Stimulated activated CD4-positive, alpha-beta T cell treated with anti-CD3 and anti-CD28 coated beads, Interleukin-4, amount 100 ng/mL, for 24 hours (primary cell): ENCODE measurements at places on chromosomes 6 and 20.

GRCh38 chr6:165864218-165864617 is 201.2 kb upstream of the PDE10A start:
- no peak for DNase-seq

- no peak for DNase-seq
Observed at GRCh38 chr6:67870321-67870720, 764.8 kb upstream of the ADGRB3 start.

DNA sequence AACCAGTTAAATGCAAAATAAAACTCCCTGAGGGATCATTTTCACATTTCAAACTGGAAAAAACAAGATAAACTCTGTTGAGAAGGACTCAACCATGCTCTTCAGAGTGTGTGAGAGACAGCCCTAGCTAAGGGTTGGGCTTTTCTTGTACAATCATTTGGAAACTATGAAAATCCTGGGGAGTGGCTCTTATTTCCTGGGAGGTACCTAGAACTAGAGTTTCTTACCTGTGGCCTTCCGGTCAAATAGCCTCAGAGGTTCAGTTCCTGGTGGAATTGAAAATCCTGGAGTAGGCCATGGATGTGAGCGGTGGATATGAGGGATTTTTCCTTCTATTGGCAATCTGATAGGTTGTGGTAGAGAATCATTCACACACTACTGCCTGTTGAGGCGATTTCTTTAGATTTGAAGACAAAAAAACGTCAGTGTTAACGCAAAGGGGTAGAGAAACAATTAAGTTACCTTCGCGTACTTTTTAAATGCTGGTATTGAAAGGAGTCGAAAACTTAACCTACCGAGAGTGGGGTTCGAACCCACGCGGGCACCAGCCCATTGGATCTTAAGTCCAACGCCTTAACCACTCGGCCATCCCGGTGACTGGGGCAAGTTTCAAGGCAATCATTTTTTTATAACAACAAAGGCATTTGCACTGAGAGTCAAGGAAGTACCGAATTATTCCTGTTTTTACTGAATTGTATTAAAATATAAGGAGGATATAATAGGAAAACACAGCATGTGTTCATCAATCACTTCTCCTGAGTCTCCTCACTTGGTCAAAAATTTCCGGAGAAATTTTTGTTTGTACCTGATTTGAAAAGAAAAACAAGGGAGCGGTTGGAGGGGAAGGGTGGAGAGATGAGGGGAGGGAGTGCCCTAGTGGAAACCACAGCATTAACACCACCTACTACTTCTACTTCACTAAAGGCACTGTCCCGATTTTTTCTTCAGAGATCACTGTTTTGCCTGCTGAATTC is 191.3 kb downstream of the OR2B2 start:
- DNase-seq = peak; percentile 15

DNA sequence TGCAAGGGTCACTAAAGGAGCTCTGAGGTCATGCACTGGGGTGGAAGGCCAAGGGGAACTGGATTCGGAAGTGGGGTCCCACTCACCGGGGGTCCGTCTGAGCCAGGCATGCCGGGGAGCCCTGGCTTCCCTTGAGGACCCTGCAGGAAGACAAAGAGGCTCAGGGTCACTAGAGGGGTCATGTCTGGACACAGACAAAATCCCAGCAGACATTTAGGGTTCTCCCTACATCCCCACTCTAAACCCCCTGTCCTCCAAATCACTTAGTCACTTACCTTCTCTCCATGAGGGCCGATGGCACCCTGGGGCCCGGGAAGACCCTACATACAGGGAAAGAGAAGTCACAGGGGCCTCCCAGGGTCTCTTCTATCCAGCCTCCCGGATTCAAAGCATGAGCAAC is 15.4 kb downstream of the COL11A2 start:
- DNase-seq = no peak

DNA sequence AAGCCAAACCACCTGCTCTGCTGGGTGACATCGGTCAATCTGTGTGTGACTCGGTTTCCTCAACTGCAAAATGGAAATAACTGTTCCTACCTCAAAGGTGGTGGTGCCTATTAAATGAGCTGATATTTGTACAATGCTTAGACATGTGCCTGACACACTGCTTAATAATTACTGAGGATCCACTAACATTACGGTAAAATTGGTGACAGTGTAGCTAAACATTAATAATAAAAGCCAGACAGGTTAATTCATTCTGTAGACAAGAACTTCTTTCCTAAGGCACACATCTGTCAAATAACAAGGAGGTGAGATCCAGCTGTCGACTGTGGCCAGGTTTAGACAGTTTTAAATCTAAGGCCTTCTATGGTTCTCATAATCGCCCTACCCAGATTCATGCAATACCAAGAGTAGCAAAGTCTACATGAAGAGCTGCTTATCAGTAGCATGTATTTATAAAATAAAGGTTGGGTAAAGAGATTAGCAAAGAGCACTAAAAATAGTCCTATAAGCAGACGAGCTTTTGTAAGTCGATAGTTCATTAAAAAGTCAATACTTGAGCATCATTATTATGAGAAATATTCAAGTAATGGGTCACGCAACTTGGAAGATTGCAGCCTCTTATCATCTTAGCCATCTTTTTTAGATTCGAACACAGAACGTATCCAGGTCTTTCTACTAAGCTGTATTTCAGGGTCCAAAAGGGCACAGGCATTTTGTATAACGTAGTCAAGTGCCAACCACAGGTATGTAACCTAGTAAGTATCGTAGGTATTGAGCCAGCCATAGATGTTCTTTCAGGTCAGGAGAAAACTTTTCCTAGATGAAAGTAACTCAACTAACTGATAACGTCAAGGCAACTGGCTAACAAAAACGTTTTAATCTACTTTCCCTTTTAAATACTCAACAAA is 3.2 kb downstream of the CNKSR3 start:
- no peak for DNase-seq

DNA sequence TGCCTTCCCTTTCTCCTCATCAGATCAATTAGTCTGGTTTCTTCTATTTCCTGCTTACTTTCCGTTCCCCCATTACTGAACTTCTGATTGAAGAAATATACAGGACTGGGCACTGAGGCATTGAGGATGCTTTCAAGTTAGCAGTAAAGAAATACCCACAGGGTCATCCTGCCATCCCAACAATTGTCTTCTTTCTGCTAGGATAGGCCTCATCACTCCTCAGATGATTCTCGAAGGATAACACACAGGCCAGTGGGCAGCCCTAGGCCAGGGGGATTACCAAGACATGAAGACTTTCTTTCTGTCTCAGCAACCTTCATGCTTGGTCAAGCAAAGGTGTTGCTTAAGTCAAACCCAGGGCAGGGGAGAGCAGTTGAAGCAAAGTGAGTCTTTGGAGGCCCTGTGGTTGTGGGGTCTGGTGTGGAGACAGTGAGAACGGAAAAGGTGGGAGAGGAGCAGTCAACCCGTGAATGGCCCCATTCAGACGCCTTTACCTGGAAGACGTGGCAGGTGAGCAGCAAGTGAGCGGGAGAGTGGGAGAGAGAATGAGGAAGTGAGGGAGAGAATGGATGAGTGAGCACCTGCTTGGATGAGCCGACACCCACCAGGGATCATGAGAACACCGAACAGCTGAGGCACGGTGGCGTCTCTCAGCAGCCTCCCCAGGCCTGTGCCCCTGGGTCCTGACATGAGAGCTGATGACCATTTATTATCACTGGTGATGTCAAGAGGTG is 462.9 kb downstream of the PREX1 start:
- no peak for DNase-seq

- DNase-seq = no peak
Observed at GRCh38 chr6:144179237-144179636, 28.9 kb downstream of the STX11 start.

- DNase-seq = no peak
Observed at GRCh38 chr20:11754451-11754850, 163.2 kb upstream of the BTBD3 start.

- peak; percentile 1 for DNase-seq
Observed at GRCh38 chr6:168127384-168127868, 48.4 kb upstream of the FRMD1 start.

- DNase-seq = no peak
Observed at GRCh38 chr20:59191756-59192532, 28.3 kb downstream of the ZNF831 start.

- no peak for DNase-seq
Observed at GRCh38 chr6:53130569-53131290, 17.9 kb downstream of the GCM1 start.

GRCh38 chr6:13462458-13463327 is 24.7 kb downstream of the GFOD1 start:
- no peak for DNase-seq

- no peak for DNase-seq
Observed at GRCh38 chr20:16293590-16293989, 279.7 kb downstream of the KIF16B start.

GRCh38 chr6:135630789-135631376 is 133.3 kb upstream of the AHI1 start:
- DNase-seq = no peak

DNA sequence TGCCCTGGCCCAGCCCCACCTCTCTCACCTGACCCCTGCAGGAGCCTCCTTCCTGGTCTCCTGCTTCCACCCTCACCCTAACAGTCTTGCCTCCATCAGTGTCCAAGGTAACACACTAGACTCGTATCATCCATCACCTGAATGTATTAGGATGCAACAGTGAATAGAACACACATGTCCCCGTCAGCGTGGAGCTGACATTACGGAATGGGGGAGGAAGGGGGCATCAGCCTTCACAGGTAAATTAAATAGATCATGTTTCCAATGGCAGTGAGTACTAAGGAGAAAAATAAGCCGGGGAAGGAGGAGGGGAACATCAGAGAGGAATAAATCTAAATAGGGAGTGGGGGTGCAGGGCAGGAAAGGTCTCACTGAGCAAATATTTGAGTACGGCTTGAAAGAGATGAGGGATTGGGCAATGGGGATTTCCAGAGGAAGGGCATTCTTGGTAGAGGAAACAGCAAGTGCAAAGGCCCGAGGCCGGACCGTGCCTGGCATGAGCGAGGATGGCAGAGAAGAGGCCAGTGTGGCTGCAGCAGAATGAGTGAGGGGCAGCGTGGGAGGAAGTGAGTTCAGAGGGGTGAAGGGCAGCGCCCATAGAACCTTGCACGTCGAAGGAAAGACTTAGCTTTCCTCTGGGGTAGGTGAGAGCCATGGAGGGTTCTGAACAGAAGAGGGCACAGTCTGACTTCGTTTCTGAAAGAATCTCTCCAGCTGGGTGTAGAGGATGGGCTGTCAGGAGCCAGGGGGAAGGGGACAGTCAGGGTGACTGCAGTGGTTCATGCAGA is 110.1 kb upstream of the PTPN1 start:
- DNase-seq = no peak

DNA sequence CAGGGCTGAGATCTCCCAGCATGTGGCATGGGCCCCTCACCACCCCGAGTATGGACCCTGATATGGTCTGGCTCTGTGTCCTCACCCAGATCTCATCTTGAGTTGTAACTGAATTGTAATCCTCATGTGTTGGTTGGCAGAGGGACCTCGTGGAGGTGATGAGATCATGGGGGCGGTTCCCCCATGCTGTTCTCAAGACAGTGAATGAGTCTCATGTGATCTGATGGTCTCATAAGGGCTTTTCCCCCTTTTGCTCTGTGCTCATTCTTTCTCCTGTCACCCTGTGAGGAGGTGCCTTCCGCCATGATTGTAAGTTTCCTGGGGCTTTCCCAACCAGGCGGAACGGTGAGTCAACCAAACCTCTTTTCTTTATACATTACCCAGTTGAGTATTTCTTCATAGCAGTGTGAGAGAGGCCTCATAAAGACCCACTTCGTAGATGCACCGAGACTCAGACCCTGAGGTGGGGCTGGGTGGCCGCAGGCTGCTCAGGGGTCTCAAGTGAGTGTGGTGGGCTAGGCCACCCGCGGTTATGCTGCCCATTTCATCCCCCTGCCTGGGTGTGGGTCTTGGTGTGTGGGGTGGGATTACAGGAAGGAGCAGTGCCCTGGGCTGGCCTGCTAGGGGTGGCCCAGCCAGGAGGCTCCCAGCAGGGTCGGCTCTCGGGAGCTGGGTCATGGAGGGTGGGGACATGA is 26.2 kb upstream of the GATA5 start:
- DNase-seq = peak; percentile 84

GRCh38 chr6:130259140-130259539 is 36.4 kb upstream of the SAMD3 start:
- DNase-seq = no peak

- DNase-seq = peak; percentile 50
Observed at GRCh38 chr20:1185790-1186334, 1.1 kb upstream of the TMEM74B start.

DNA sequence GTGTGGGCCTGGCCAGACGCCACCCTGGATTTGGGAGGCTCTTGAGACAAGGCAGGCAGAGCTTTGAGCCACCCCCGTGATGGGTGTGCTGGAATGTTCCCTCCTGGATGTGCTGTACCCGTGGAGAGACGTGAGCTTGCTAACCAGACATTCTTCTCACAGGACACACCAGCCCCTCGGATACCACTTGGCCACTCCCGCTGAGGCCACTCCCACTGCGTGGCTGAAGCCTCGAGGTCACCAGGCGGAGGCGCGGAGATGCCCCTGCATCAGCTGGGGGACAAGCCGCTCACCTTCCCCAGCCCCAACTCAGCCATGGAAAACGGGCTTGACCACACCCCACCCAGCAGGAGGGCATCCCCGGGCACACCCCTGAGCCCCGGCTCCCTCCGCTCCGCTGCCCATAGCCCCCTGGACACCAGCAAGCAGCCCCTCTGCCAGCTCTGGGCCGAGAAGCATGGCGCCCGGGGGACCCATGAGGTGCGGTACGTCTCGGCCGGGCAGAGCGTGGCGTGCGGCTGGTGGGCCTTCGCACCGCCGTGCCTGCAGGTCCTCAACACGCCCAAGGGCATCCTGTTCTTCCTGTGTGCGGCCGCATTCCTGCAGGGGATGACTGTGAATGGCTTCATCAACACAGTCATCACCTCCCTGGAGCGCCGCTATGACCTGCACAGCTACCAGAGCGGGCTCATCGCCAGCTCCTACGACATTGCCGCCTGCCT is 14.1 kb downstream of the SLCO4A1 start:
- no peak for DNase-seq

- no peak for DNase-seq
Observed at GRCh38 chr20:43825051-43825402, 89.6 kb upstream of the TOX2 start.

GRCh38 chr6:42226645-42227143 is 9.0 kb upstream of the MRPS10 start:
- DNase-seq = no peak

- no peak for DNase-seq
Observed at GRCh38 chr6:28871335-28872156, 52.2 kb downstream of the TRIM27 start.
